Heart left ventricle (tissue), 16 donors: ENCODE measurements at places on chromosomes 2 and 18.

GRCh38 chr2:237696461-237696860, 69.1 kb downstream of the LRRFIP1 start:
- DNase-seq, result no peak

DNA sequence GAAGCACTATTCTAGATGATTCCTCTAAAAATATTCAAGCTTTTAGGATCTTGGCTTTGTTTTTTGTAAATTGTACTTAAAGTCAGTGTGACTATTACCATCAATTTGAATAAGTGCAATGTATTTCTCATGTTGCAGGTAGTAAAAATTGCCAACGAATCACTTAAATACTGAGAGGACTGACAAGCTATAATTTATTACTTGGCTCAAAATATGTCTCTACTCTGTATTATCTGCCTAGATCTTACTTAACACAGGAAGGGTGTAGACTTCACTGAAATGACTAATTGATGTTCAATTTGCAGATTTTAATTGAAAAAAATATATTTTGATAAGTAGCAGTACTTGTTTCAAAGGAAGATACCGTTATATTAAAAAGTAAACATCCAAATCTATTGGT, 202.3 kb downstream of the SLC8A1 start:
- no peak for DNase-seq

GRCh38 chr2:227443889-227444568, 27.9 kb upstream of the AGFG1 start:
- DNase-seq, result no peak

DNA sequence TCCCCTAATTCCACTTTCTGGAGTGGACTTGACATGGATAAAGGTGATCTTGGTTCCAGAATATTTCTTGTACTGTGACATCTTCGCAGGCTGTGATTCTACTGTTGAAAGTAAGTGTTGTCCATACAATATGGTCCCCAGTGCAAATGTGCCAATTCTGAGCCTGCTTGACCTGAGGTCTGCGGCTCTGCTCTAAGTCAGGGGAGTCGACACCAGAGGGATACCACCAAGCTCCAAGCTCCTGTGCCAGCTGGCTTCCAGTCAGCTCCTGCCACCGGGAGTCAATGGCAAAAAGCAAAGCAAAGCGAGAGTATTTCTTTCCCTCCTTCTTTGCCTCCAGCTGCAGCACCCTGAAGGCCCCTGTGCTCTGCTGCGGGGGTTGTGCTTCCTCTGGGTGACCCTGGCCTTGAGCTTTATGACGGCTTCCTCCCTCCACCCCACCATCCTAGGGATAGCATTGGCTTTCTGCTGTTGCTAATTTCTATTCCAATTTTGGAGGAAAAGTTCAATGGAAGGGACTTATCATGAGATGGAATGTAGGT, 50.4 kb downstream of the SLC35F5 start:
- no peak for DNase-seq

DNA sequence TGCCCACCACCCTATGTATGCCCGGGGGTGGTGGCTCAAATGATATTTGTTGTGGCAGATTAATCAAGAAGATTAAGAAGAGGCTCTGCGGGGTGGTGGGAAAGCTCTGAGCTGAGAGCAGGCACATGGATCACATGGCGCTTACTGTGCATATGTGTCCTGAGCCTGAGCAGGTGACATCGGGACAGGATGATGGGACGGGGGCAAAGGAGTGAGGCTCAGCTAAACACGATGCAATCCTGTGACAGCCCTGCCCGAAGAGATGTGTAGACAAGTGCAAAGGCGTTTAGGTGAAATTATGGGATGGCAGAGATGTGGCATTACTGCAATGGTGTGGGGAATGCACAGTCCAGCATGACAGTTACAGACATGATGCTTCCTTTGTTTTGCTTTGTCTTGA, 6.0 kb downstream of the LRRC30 start:
- DNase-seq, result no peak

- no peak for DNase-seq
Observed at GRCh38 chr2:12196495-12196894, 450.1 kb downstream of the LPIN1 start.

GRCh38 chr2:861655-862354, 88.8 kb upstream of the SNTG2 start:
- DNase-seq, result no peak

- DNase-seq, result no peak
Observed at GRCh38 chr18:926946-927345, 22.3 kb downstream of the ADCYAP1 start.

GRCh38 chr2:199757233-199757870, 93.6 kb downstream of the FTCDNL1 start:
- DNase-seq, result peak; percentile 66

DNA sequence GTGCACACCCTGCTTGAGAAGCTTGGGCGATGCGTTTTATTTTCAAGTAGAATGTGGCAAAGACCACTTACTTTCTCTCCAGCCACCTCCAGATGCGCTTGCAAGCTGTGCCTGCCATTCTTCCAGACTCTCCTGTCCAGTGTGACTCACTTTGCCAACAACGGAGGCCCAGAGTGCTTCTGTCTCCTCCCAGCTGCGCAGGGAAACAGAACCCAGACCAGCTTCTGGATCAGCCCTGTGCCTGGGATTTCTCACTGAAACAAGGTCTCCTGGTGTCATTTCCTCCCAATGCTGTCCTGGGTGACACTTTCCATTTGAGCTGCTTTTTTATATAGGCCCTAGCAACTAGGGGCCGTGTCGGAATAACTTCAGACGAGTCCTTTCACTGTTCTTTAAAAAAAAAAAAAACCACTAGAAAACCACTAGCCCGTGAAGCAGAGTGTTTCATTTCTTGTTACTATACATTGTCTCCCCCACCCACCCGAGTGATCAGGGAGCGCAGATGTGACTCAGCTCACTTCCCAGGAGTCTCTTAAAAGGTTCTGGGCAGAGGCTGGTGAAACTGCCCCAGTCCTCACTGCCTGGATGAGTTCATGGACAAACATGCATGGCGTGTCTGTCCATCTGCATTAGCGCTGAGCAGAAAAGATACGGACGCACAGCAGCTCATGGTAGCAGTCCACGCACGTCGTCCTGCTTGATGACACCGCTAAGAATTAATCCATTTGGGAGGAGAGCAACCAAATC, 25.3 kb upstream of the RPL31 start:
- DNase-seq, result no peak

DNA sequence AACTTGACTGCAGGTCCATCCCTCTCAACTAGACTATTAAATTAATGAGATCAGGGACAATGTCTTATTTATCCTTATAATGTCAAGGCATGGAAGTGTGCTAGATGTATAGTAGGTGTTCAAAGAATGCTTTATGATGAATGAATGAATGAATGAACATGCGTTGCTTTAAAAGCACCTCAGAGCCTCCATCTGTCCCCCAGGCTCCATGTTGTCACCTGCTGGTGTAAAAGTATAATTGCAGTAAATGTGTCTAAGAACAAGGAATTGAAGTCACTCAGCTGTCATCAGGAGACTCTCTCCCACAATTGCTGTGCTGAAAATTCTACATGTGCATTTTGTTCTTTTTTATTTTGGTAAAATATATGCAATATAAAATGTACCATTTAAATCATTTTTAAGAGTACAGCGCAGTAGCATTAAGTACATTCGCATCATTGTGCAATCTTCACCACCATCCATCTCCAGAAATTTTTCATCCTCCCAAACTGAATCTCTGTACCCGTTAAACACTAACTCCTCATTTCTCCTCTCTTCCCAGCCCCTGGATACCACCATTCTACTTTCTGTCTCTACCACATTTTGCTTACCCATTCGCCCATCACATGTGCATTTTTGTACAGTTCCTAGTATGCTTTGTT, 52.6 kb downstream of the GNAL start:
- no peak for DNase-seq

- no peak for DNase-seq
Observed at GRCh38 chr2:113220970-113221708, 47.4 kb downstream of the PSD4 start.

GRCh38 chr18:58525517-58525916, 103.4 kb downstream of the ALPK2 start:
- no peak for DNase-seq

DNA sequence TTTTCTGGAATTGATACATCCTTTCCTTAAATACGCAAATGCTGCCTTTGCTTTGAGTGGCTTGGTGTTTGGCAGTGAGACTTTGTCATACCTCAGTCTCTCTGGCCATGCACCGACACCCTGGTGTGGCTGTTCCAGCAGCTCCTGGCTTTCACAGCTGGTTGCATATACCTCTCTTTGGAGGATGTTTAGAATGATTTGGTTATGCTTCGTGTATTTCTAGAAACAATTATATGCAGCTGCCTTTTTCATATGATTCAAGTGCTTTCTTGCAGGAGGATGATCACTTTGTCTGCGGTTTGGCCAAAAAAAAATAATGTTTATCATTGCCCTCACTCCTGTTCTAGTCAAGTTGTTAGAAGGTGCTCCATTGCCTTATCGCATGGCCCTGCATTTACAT, 95.0 kb upstream of the EML6 start:
- no peak for DNase-seq

DNA sequence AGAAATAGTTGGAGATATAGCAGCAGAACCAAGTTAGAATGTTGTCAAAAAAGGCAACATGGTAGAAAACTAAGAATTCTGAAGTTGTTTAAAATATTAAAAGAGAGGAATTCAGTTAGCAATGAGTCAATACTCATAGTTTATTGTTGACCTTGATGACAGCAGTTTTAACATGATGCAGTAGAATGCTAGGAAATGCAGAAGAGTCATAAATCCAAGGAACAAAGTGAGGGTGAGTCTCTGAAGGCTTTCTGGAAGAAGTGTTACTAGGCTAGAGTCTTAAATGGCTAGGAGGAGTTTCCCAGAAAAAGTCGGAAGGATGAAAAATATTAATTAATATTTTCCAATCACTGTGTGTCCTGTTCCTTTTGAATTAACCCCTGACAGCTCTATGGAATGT, 807.3 kb downstream of the TSN start:
- no peak for DNase-seq

DNA sequence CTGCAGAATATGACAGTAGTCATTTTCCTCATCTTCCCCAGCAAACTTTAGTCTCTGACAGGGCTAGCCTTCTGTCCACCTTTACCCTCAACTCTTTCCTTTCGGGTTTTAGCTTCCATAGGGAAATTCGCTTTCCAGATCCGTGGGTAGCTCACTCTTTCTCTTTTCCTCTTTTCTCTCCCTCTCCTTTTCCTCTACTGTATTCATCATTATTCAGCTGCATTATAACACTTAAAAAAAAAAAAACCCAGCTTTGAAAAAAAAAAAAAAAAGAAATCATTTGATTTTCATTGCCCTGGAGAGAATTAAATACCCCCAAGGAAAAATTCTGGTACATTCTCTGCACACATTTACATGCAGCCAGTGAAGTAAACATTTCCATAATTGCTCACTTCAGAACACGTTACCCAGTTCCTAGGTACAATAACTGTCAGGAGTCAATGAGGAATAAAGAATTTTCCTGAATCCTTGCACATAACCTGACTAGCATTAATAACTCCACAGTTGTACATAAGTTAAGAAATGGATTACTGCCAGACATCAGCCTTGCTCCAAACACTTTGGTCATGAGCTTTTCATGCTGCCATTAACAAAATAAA, 63.5 kb downstream of the ZNF521 start:
- no peak for DNase-seq

- peak; percentile 72 for DNase-seq
Observed at GRCh38 chr18:36296650-36297416, 680 bp upstream of the FHOD3 start.

DNA sequence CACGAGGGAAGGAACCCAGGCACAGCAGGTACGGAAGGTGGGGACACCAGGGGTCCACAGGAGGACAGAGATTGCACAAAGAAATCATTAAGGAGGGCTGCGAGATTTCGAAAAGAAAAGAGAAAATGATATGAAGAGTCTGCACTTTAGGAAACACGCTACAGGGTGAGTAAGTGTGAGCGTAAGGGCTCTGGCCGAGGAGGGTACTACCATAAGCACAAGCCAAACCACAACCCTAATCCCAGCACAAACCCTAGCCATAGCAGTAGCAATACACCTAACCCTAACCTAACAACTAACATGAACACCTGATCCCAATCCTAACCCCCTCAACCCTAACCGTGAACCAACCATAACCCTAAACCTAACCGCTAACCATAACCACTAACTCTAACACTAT, 104.0 kb downstream of the ZNF516 start:
- no peak for DNase-seq

GRCh38 chr2:38959466-38959865, 69.8 kb downstream of the ARHGEF33 start:
- DNase-seq, result no peak

DNA sequence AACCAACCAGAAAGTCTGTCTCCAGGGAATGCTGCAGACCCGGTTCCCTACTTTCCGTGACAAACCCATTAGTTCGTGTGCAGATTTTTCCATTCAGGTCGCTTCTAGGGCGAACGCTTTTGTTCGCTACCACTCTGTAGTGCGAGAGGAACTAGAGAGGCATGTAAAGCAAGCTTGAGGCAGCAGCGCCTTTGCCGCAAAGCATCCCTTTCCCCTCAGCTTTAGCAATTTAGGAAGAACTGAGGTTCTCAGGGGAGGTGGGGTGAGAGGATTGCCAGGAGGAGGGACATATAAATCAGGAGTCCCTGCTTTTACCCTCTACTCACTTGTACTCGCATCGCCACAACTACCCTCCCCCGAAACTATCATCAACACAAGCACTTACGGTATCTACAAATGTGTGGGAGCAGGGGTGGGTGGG, 748 bp upstream of the ZNF804A start:
- DNase-seq, result no peak

DNA sequence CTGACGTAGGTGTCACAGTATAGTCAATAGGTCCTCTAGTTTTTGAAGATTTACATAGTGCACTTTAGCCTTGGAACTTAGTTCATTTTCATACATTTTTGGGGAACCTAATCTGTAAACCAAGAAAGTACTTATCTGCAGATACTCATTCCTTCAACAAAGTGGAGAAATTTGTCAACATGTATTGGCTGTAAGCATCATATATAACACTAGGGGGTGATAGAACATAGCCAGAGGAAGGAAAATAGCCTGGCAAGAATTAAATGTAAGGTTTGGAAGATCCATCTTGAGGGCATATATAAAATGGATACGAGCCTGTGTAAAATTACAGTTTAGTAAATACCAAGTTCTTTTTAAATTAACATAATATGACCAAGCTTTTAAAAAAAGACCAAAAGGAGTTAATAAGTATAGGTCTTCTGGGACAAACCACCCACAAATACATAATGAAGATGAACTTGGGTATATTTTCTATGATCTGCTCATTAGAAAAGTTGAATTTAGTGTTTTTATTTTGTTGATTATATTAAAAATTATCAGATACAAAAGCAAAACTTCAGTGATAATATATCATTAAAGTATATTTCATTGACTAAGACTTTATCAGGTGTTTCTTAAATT, 18.2 kb downstream of the RPL37A start:
- no peak for DNase-seq

- DNase-seq, result no peak
Observed at GRCh38 chr2:25996844-25997243, 14.5 kb upstream of the KIF3C start.
